ENCODE measurements at places on chromosomes 12 and 14.

DNA sequence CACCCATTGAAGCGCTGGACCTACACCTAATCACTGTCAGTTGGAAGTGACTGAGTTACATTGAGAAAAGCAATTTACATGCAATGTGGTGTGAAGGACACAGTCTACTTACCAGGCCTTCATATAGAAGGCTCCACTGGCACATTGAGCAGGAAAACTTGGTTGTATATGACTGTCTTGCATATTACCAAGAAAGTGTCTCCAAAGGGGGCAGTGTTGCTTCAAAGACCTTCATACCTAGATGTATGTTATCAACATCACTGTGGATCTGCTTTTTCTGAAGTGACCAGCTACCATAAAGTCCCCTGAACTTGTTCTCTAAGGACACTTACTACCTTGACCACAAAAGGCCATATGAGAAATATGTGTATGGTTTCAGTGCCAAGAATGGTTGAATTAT is 64.1 kb downstream of the NELL2 start:
- no peak for DNase-seq

DNA sequence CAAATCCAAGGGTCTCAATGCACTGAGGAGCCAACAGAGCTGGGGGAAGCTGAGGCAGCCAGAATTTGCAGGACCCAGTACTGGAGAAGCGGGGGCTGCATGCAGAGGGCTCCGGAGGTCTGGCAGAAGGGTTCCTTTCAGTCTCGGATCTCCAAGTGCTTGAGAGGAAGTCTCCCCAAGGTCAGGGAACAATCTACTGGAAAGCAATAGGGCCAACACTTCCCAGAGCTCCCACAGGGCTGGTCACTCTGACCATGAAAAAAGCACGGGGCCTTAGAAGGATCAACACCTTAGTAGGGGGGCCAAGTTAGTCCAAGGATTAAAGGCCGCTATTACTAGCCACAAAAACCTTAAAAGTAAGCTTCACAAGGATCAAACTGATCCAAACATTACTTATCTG is 31.7 kb downstream of the SPPL3 start:
- no peak for DNase-seq

- no peak for DNase-seq
Observed at GRCh38 chr14:73460691-73461127, 2.4 kb upstream of the NUMB start.

GRCh38 chr14:64698903-64699302 is 5.3 kb upstream of the PLEKHG3 start:
- DNase-seq: peak; percentile 98

GRCh38 chr12:104788840-104789271 is 169.2 kb downstream of the SLC41A2 start:
- DNase-seq: no peak

GRCh38 chr12:131437706-131438492 is 273.0 kb upstream of the SFSWAP start:
- DNase-seq: no peak

All from DMS79 (cell line).